ENCODE measurements at places on chromosomes 1 and 21.
A peak's percentile ranks its signal among the peaks of the same experiment; 100 is the strongest.

DNA sequence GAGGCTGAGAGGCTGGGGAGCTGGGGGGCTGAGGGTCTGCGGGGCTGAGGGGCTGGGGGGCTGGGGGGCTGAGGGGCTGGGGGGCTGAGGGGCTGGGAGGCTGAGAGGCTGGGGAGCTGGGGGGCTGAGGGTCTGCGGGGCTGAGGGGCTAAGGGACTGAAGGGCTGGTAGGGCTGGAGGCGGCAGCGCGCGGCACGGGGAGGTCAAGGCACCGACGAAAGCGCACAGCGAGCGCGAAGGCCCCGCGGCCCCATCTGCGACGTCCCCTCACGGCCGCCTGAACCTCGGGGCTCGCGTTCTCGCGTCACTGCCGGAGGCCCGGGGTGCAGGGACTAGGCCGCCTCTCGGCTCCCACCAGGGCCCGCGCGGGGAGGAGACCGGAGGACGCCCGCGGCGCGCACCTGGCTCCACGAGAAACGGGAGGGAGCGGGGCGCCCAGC lies 356 bp downstream of the INTS11 start:
- no peak for DNase-seq

DNA sequence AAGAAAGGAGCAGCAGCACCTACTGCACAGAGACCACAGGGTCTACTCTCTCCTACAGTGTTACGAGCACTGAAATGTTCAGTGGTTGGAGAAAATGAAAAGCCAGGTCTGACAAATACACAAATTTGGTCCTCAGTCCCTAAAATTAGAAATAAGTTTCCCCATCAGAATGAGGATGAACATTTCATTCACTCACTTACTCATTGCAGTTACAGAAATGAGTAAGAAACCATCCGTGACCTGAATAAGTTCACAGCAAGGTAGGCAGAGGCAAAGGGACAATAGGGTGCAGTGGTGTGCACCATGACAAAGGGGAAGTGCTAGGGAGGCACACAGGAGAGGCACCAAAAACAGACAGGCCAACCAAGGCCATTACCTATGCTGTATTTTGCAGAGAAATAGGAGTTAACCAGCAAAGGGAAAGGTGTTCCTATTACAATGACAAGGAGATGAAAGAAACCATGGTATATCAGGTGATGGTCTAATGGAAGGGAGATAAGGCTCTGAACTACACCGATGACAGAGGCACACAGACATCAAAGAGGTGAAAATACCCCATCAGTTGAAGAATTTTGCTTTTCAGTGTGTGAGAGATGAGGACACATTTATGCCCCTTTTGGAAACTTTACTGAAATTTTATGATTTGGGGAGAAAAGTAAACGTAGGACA lies 29.4 kb downstream of the VAV3 start:
- no peak for DNase-seq

DNA sequence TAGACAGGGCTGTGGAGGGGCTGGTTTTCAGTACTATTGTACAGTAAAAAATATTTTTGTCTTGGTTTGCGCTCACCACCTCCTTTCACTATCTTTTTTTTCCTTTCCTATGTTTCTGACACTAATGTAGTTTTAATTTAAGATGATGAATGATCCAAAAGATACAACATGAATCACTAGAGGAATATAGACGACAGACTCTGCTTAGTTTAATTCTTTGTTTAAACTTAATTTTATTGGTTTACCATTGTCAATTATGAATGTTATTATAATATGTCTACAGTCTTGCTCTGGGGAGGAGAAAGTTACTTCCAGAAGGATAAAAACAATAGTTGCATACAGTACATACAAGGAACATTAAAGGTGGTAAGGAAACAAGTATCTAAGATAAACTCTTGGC lies 682.4 kb upstream of the ADGRL4 start:
- DNase-seq, result no peak

GRCh38 chr1:180563026-180563827 lies 4.5 kb downstream of the OVAAL start:
- no peak for DNase-seq

DNA sequence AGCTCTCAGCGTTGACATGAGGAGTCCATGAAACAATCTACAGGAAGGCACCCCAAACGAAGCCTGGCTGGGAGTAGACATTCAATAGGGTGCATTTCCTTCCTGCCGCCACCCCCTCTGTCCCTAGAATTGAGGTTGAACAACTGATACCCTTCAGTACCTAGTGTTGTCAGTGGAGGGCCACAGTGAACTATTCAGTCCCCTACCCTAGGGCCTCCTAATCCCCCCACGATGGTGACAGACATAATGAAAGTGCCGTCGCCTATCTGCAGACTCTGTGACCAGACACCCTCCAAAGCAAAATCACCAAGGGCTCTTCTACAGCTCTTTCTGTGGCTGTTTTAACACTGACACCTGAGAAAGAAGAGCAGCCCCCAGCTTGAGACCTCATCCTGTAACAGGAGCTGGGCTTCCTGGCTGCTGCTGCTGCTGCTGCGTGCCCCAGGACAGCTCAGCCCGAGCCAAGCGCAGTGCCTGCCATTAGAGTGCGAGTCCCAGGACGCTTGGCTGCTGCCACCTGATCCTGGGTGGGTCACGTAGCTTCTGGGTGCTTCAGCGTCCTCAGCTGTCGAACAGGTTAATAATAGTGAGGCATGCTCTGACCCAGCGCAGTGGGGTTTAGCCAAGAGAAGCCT lies 183.0 kb downstream of the ZBTB18 start:
- DNase-seq, result no peak

DNA sequence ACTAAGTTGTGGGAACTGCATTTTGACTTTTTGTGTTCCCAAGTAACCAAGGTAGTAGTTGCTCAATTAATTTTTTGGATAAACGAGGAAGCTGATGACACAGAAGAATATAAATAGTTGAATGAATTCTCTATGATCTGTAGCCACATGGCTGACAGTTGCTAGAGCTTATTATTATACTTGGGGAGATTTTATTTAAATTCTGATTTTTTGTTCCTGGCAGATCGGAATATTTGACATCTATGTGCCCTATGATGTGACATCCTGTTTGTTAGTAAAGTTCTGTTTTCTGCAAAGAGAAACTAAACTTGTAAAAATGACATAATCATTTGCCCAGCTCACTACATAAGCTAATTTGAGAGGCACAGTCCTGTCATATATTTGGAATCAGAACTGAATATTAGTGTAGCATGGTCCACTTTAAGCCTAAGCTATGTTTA lies 9.7 kb upstream of the LYST start:
- no peak for DNase-seq

DNA sequence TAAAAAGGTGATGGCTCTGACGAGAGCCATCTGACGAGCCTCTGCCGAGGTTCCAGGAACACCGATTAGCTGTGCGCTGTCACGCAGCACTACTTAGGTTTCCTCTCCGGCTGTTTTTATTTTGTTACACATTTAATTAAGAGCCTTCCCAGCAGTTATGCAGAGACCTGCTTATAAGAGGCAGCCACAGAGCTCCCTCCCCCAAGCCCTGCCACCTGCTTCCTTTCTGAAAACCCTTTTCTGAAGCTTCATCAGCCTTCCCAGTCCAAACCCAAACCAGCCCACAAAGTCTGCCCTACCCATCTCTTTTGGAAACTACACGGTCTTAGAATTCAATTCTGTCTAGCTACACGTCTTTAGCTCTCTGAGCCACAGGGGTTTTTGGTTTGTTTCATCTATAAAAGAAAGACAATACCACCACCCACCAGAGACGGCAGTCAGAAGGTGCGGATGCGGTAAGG lies 49.1 kb downstream of the ERI3 start:
- DNase-seq, result no peak

- no peak for DNase-seq
Measured at GRCh38 chr1:114259511-114260160, 106.0 kb upstream of the SYT6 start.

- DNase-seq, result no peak
Measured at GRCh38 chr1:107879346-107879745, 85.6 kb downstream of the VAV3 start.

DNA sequence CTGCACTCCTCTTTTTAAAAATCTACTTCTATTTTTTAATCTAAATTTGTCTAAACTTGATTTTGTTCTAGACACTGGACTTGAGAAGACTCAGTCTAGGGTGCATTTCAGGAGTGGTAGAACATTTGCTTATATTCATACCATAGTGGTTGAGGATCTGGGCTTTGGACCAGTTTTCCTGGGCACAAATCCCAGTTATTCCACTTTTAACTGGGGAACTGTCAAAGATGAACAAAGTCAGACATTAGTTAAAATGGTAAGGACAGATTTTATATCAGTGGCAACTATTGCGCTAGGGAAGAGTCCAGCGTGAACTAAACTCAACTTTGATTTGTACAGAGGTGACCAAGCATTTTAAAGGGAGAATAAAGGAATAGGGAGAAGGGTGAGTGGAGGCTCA lies 102.4 kb downstream of the FMN2 start:
- DNase-seq, result no peak

DNA sequence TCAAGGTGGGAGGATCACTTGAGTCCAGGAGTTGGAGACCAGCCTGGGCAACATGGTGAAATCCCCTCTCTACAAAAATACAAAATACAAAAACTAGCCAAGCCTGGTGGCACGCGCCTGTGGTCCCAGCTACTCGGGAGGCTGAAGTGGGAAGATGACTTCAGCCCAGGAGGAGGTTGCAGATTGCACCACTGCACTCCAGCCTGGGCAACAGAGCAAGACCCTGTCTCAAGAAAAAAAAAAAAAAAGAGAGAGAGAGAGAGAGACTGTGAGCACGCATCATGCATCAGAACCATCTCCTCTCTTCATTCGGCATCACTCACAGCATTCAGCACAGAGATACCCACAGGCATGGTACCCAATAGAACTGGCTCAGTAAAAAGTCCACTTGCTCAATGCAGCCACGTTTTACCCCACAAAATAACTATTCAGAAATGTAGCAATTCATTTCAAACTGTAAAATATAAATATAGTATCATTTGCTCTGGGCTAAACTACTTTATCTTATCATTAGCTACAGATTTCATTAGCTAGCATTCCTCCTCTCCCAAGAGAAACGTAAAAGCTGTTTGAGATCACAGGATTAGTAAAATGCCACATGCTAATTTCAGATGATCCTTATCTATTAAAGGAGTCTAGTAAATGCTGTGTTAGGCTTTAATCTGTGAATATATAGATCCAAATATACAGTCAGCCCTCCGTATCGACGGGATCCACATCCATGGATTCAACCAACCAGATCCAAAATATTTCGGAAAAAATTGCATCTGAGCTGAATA lies 11.7 kb downstream of the LBR start:
- DNase-seq, result no peak

DNA sequence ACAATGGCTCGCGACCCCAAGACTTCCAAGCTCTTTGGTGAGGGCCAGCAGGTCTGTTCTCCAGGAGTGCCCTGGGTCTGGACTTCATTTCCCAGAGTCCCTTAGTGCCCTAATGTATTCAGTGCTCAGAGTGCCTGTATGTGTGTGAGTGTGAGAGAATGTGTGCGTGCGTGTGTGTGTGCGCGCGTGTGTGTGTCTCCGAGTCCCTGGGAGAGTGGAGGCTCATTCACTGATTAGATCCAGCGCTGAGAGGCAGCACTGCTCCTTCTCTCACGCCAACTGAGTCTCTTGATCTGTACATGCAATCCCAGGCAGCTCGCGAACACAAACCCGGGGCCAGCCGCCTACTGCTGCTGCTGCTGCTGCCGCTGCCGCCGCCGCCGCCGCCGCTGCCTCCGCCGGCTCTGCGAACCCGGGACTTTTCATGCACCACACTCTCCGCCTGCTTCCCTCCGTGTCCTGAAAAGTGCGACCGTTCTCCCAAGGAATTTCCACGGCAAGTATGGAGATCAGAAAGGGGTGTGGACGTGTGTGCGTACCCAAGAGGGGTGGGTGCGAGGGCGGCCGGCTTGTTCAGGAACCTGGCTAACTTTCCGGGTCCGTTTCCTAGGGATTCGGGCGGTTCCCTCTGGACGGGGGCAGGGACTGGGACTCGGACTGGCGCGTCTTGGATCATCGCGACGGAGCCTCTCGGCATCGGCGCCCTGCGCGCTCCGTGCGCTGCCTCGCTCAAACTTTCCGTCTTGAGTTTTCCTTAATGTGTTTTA lies at the start of gene RNF220:
TSS of gene RNF220 (plus strand) at position 225 of the 767 bp plus-strand sequence.
- DNase-seq, result peak; percentile 93

GRCh38 chr1:241706257-241706656 lies 54.2 kb downstream of the WDR64 start:
- no peak for DNase-seq

DNA sequence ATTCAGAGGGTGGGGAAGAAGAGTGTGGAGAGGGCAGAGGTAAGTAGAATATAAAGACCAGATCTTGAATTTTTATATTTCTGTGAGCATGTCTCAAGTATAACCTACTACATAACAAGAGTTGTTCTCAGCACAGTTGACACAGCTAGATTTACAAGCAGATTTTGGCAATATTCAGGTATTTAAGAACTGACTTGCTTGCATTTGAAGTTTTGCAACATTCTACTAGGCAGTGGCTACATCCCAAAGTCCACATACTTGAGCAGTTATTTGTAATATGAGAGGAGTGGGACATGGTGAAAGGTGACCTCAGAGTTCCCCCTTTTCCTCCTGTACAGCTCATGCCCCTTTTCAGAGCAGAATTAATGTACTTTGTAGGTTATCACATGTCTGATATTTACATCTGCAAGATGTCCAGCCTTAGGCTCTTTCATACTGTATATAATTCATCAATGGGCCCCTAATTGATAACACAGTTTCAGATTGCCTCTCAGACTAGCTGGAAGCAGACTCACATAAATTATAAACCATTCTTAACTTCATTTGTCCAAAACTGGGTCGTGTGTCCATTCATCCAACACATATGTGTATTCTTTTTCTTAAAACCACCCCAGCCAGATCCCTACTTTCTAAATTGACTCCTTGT lies 136.7 kb upstream of the RAVER2 start:
- no peak for DNase-seq

DNA sequence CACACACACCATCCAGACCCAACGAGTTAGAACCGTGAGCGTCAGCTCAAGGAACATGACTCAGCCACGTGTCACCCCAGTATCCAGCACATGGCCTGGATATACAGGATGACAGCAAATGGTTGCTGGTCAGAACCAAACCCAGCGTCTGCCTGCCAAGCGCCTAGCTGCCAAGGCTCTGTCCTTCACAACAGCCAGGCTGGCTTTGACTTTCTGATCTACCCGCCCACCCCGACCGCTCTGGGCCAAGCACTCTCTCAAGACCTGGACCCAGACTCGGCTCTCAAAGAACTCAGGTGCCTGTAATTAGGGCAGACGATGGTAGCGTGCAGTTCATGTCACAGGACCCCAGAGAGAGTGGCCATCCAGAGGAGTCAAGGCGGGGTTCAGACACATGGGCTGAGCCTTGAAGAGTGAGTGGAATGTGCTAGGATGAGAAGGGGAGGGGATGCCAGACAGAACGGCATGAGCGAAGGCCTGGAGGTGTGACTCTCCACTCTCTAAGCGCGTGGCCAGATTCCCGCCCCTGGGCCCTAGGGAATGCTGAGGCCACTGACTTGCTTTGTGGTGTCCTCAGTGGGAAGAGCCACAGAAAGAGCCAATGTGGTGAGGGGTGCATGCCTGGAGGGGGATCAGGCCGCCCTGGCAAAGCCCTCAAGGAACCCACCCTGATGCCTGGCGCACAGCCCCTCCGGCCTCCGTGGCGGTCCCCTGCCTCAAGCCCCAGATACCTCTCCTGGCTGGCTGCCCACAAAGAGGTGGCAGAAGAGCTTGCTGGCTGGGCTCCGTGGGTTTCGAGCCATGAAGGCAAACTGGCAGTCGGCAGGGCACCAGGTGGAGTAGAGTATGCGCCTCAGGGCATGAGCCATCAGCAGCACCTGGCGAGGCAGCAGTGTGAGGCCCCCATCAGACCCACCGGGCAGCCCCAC lies 7.0 kb downstream of the SH2D5 start:
- no peak for DNase-seq

Measured in midbrain (tissue), 1 donor.